Activated naive CD4-positive, alpha-beta T cell treated with anti-CD3 and anti-CD28 coated beads, Interleukin-2, amount 50 U/mL, for 16 hours (primary cell): ENCODE measurements at places on chromosomes 4 and X.
A peak's percentile ranks its signal among the peaks of the same experiment; 100 is the strongest.

- DNase-seq = no peak
These were observed 834 bp downstream of the NHS start for GRCh38 chrX:17375637-17376430.

GRCh38 chr4:78361621-78362120 lies 189.9 kb upstream of the ANXA3 start:
- DNase-seq = no peak

DNA sequence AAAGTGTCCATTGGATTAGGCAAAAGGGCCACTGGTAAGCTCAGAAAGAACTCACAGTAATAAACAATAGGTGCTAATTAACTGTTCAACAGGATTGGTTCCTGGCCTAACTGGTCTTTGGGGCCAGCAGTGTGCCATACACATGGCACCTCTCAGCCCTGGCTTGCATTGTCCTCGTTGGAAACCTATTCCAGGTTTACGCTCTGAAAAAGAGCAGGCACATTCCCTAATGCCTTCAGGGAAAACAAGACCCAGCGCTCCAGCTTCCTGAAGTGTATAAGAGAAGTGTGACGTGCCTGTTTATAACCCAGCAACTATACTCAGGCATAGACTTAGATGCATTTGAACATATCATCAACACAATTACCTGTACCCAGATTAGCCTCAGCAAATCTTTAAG lies 51.9 kb upstream of the RBM47 start:
- no peak for DNase-seq

DNA sequence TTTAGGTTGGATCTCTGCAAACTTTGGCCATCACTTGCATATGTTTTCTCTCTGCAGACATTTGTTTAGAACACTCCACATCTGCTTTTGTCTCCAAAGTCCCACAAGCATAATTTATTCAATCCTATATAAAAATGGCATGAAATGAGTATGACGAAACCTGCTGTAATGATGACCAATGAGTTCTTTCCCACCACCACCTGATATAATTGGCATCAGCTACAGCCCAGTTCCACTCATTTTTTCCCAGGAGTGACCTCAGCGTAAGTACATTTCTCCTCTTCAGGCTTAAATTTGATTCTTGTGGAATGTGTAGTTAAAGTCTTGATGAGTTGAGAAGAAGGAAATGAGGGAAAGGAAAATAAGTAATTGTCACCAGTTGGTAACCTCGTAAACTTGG lies 205.1 kb downstream of the AWAT2 start:
- DNase-seq = no peak

GRCh38 chrX:121571333-121571732 lies 523.9 kb downstream of the GLUD2 start:
- DNase-seq = no peak

GRCh38 chr4:123449362-123449761 lies 52.8 kb downstream of the SPRY1 start:
- no peak for DNase-seq

DNA sequence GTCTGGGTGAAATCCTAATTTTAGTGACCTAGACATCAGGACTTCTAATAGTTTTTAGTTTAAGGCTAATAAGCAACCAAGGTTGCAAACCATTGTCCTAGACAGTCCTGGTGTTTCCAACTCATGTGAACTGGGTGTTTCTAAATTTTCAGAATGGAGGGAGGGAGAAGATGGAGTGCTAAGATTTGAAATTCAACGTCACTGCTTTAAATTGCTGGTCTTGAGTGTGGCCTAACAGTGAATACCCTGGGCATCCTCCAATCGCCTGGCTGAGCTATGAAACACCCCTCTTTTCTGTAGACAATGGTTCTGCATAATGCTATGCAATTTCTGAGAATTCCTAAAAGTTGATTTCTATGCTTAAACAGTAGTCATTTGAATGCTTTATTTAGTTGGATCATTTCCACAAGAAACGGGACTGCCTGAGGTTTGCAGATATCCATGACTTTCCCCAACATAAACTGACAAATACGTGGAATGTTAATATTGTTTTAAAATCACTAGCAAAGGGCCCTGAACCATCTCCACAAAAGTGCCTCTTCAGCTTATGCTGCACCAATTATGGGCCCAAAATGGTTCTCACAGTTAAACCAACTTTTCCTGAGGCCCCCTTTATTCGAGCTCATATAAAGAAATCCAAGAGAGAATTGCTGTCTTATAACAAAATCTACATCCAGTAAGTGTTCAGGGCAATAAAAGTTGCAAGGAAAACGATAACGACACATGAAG lies 1.1 kb downstream of the FBXL5 start:
- DNase-seq = no peak

- DNase-seq = no peak
These were observed 124.6 kb downstream of the ANOS1 start for GRCh38 chrX:8607326-8607725.

GRCh38 chr4:79472693-79473438 lies 64.8 kb upstream of the GK2 start:
- DNase-seq = no peak

- peak; percentile 16 for DNase-seq
These were observed 593 bp downstream of the ELF4 start for GRCh38 chrX:130109429-130110378.
